Right cardiac atrium (tissue), 5 donors: ENCODE measurements at places on chromosomes 2 and 18. TPM values are rescaled to one million over a fixed set of nuclear protein-coding genes. Genes with fewer than 3 reads are reported as not detected.

Gene SPDYA
- total RNA-seq: 0.56 TPM

Gene SULT1C4
- 17.0 TPM for total RNA-seq

Gene REG3A
- not detected for total RNA-seq

Gene PRSS56
- total RNA-seq: 0.11 TPM

Gene MC4R
- not detected for total RNA-seq

Gene MYO7B
- total RNA-seq: 0.56 TPM

Gene CXCR1
- total RNA-seq: not detected

Gene ABCB6
- 26.8 TPM for total RNA-seq

Gene CPLX4
- not detected for total RNA-seq

Gene UBXN4
- 59.8 TPM for total RNA-seq

Gene FSIP2
- 0.59 TPM for total RNA-seq

Gene ALPI
- total RNA-seq: not detected

Gene DCAF17
- 12.1 TPM for total RNA-seq

Gene SLC14A1
- total RNA-seq: 9.8 TPM

Gene TMEM17
- total RNA-seq: 1.5 TPM

Gene CFC1
- 0.45 TPM for total RNA-seq

Gene PFN4
- total RNA-seq: 0.83 TPM

Gene MYO5B
- 1.6 TPM for total RNA-seq

Gene EMX1
- total RNA-seq: not detected

Gene EGR4
- not detected for total RNA-seq

Gene EVA1A
- total RNA-seq: 0.24 TPM

Gene MTIF2
- total RNA-seq: 38.3 TPM

Gene FASTKD2
- 28.7 TPM for total RNA-seq
